Right renal pelvis (tissue), 4 donors: ENCODE measurements at places on chromosomes 4 and X.

GRCh38 chr4:69360271-69360670, 80.0 kb downstream of the UGT2B28 start:
- DNase-seq, result no peak

- DNase-seq, result no peak
Observed at GRCh38 chr4:48375651-48376304, 34.4 kb downstream of the SLAIN2 start.

GRCh38 chr4:150299816-150300215, 221.6 kb downstream of the DCLK2 start:
- no peak for DNase-seq

DNA sequence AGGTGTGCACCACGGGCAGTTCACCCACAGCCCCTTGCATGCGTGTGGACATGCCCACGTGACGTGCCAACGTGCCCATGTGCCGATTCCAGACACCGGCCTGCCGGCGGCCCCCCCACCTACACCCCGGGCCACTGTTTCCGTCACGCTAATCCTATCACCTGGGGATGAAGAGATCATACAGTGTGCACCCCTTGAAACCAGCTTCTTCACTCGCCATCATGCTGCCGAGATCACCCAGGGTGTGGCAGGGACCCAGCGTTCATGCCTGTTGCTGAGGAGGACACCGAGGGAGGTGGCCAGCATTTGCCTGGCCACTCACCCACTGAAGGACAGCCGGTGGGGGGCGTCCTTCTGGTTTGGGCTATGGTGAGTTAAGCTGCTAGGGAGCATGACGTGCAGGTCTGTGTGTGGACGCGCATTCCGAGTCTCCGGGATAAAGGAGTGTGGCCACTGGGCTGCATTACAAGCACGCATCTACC, 14.1 kb downstream of the CTBP1 start:
- no peak for DNase-seq

GRCh38 chr4:100786481-100786880, 268.7 kb upstream of the EMCN start:
- DNase-seq, result no peak

- DNase-seq, result no peak
Observed at GRCh38 chr4:145796346-145796745, 116.4 kb downstream of the C4orf51 start.

DNA sequence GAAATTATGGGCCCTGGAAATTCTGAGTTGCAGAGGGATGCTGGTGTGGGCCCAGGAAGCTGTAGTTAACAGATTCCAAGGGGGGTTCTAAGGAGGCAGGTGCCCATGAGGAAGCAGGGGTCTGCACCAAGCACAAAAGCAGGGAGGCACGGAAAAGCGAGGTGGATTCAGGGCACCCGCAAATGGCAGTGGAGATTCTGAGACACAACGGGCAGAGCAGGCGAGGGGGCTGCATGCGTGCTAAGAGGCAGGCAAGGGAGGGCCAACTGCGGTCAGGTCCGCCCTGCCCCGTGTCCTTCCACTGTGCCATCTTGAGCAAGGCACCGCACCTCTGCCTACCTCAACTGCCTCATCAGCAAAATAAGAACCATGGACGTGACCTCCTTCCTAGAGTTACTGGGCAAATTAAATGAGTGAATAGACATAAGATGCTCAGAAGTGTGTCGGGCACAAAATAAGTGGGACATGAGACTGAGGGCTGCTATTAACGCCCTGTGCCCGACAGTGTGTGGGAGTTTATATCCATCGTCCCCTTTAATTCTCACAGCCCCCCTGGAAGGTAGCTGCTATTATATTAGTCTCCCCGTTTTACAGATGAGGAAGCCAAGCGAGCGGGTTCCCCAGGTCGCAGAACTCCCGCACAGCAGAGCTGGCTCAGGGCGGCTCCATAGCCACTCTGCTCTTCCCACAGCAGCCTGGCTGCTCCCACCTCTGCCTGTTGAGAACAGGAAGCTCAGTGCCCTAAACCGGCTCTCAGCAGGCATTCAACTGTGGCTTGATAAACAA, 67.6 kb downstream of the PPP2R2C start:
- no peak for DNase-seq

- no peak for DNase-seq
Observed at GRCh38 chr4:94849901-94850300, 92.1 kb downstream of the BMPR1B start.

DNA sequence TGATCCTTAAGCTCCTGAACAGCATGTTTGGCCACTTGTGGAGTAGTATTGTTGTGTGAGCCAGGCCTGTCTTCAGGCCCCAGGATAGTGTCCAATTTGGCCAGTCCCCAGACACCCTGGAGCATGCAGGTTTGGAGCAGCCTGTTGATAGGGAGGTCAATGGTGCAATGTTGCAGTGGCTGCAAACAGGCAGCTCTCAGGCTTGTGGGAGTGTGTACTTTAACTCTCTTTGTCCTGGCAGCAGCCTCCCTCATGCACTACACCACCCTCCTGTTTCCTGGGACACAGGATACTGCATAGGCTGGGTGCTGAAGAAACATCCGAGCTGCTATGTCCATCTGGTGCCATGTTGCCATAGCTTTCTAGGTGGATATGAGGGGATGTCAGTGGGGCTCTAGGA, 24.0 kb downstream of the TECRL start:
- DNase-seq, result no peak
